ENCODE measurements at places on chromosomes 3 and 15.

- no peak for DNase-seq
Observed at GRCh38 chr3:8776406-8776805, 7.0 kb upstream of the OXTR start.

DNA sequence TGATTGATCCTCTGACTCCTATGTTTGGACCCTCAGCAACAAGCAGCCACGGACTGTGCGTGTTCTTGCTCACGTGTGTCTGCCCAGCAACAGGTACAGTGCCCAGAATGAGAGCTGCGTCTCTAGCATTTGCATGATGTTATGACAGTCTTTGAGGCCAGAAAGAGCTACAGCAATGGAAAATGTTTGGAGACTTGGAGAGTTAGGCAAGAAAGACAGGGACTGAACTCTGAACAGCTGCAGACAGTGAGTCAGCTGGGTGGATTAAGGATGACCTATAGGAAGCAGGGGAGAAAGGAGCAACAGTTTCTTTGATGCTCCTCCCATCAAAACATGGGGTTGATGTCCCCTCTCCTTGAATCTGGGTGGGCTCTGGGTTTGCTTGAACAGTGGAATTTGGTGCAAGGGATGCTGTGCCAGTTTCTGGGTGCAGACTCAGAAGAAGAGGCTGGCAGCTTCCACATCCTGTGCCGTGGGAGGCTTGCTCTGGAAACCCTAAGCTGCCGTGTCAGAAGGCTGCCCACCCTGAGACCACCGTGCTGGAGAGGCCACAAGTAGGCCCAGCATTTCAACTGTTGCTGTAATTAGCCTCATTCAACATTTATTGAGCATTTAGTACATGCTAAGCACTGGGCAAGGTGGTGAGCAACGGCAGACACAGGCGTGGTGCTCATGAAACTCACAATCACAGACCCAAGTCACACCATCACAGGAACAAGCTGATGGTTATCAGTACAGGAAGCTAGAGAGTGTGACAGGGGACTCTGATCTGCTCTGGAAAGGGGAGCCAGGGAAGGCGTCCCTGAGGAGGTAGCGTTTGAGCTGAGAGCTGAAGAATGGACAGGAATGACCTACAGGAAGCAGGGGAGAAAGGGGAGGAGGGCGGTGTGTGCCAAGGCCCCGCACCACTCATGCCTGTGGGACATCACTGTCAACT is 21.7 kb downstream of the CCR9 start:
- no peak for DNase-seq

DNA sequence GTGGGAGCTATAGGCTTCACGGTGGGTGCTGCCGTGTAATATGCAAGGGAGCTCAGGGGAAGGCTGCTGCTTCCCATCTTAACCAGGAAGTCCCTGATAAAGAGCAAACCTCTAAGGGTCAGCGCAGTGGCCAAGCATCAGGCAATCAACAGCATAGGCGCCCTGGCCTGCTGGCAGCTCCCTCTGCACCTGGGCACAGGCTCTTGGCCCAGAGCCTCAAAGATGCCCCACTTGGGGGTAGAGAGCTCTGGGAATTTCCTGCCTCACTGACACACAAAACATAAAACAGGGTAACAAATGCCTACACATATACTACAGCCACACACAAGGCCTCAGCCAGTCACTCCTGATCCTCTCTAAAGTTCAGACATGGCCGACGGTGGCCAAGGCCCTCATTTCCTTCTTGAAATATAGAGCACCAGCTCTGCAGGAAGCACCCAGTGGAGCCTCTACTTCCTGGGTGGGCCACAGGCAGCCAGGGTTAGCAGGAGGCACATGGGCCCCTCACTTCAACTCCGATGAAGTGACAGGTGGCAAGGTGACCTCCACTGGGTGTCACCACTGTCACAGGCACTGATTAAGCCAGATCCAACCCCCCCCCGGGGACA is 20.5 kb downstream of the SLC41A3 start:
- no peak for DNase-seq

DNA sequence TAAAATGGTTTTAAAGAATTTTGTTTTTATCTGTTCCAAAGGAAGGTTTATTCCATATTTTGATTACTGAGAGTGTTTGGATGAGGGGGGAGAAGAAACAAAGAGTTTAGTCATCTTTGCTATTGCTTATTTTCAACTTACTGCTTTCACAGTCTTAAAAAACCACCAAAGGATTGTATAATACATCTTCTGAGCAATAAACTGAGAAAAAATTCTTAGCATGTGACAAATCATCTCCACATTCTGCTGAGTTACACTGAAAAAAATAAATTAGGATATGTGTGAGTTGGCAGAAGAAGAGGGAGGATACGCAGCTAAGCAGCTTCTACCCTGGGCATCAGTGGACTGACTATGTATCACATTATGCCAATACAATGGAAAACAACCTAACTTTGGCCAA is 23.2 kb upstream of the ACTC1 start:
- no peak for DNase-seq

DNA sequence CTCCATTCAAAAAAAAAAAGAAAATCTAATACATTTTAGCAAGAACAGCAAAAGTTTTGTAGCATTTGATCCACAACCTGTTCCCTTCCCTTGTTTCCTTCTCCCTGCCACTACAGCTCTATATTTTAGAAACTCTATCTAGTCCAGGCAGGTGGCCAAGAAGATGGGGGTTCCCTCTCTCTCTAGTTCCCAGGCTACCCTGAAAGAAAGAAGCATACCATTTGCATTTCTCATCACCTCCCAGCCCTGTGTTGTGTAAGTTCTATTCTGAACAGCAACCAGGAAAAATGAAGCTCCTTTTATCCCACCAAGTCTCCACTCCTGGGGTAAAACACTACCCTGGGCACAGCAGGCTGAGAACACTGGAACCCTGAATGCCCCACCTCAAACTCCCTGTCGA is 100.0 kb downstream of the PCCB start:
- no peak for DNase-seq

GRCh38 chr3:115227461-115227860 is 80.4 kb upstream of the ZBTB20 start:
- DNase-seq: no peak

DNA sequence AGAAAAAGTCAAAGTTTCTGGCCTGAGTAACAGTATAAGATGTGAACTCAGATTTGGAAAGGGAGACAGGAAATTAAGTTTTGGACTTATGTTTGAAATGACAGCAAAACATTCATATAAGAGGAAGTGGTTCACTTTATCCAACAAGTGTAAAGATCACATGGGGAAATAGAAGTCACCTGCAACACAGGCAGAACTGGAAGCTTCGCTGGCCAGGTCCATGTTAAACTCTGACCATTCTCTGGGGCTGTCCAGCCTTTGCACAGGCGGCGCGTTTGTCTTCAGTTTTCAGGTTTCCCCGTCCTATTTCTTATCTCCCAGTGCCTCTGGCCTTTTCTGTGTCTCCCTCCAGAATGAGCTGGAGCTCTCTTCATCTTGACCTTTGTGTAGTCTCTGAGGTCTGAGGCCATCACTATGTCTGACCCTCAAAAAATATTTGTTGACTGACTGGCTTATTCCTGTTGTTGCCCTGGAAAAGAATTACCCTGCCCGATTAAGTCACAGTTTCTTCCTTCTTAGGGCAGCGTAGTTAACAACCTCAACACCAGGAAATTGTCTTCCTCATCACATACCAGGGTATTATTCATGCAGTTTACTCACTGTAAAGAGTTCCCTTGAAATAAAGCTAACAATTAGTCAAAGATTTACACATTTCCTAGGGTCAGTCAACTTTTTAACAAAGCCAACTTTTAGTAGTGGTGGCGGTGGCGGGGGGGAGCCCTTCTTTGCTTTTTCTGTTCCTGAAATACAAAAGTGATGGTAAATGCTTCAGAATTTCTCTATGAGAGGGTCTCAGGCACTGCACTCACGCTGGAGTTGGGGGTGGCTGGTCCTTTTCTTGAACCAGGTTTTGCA is 959 bp upstream of the RASA2 start:
- DNase-seq: no peak

GRCh38 chr3:169512991-169513390 is 150.5 kb downstream of the MECOM start:
- no peak for DNase-seq

DNA sequence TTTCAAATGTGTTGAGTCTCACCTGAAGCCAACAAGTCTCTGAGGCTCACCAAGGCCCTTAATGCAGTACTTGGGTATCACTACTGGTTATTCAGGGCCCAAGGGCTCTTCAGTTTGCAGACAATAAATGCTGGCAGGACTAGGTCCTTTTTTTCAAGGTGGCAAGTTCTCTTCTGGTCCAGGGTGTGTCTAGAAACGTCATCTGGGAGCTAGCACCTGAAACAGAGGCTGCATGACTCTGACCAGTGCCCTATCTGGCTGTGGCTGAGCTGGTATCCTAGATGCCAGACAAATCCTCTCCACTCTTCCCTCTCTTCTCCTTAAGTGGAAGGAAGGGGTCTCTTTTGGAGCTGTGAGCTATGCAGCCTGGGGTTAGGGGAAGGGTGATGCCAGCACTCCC is 276.8 kb downstream of the PYDC2 start:
- DNase-seq: no peak

DNA sequence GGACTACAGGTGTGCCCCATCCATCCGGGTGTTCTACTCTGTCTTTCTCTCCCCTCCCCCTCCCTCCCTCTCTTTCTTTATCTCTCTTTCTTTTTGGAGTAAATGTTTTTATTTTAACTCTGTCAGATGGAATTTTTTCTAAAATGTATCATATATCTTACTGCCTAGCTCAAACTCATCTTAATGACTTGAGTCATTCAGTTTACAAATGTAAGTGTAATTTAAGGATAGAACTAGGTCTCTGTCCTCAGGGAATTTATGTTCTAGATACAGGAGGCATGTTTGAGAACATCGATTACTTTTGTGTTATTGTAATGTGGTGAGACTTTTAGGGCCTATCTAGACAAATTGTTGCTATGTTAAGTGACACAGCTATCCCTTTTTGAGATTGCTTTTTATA is 3.5 kb downstream of the TBC1D23 start:
- no peak for DNase-seq

DNA sequence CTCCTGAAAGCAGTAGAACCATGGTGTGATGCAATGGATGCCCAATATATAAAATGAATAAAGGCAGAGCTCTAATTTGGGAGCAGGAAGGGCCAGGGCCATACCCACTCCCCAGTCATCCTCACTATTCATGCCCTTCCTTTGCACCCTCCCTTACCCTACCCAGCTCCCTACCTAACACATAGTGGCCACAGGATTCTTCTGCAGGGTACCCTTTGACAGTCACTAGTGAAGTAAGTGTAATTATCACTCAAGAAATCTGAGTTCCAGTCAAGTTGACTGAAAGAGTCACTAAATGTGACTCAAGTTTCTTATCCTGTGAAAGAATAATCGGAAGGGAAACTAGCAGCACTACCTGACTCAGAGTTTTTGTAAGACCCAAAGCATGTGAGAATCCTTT is 69.2 kb downstream of the RASA2 start:
- DNase-seq: no peak

GRCh38 chr3:111936967-111937366 is 41.9 kb upstream of the ABHD10 start:
- no peak for DNase-seq

- no peak for DNase-seq
Observed at GRCh38 chr3:162143180-162143579, 646.6 kb downstream of the OTOL1 start.

DNA sequence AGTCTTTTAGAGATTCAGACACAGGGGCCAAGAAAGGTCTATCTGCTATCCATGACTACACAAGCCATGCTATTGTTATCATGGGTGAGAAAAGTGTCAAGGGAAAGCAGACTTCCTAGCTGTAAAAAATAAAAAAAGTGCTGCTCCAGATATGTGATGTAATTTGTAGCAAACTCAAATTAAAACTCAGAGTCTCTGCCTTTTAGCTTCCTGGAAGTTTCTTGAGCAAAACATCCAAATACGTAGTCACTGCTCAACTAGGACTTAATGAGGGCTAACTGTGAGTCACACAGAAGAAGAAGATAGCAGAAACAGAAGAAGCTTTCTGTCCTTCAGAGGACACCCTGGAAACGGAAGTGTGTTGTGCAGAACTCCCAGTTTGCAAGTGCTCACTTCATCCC is 393.4 kb upstream of the NR2F2 start:
- no peak for DNase-seq

DNA sequence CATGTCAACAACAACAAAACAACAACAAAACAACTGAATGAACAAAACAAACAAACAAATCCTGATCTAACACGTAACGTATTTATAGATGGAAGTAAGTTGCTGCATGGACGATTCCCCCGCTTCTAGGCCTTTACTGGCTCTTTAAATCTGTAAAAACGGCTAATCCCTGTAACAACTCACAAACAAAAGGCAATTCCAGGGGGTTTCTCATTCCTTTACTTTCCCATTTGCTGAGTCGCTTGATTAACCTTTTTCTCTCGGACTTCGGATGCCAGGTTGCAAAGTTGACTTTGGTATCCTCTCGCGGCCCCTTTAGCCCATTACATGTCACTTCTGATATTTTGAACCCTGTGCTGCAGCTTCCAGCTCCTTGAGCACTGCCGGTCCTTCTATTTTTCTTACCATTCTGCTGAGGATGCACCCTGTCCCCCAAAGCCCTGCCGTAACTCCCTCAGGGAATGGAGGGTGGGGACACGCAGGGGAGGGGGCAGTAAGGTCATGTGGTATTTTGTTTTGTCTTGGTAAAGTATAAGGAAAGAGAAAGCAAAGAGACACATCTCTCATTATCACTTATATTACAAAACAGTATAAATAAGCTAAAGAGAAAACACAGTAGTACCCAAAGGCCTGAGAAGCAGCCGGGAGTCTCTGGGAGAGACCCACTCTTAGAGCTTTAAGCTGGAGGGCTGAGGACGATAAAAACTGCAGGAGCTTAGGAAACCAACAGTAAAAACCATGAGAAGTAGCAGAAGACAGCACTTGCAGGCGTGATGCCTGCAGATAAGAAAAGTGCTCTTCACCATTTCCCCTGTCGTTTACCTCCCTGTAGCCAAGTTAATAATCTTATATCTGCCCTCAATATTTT is 457.8 kb upstream of the ZNF717 start:
- DNase-seq: no peak

DNA sequence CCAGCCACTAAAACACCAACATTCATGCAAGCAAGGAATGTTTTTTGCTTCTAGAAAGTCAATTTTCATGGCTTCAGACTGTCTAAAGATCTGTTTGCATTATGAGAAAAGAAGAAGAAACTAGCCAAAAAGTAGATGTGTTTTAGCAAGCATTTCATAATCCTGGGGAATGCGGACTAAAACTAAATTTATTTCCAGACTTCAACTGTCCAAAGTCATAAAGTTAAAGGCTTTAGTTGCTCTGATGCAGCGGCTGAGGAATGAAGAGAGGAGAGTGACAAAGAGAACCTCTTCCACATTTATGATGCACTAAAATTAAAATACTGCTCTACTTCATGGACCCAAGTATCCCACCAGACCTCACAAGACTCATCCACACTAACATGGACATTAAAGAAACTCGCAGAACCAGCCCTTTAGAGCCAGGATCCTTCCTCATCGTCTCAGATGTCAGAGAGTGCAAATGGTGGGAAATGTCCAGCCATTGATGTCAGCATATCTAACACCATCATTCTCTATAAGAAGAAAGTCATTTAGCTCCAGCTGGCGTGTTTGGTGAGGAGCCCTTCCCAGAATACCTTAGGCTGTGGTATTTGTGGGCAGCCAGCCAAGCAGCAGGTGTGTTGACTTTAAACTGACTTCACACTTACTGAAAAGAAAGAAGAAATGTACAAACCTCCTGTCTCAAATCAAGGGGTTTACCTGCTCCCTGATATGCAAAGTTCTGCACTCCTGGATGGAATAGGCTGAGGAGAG is 17.4 kb downstream of the FYCO1 start:
- no peak for DNase-seq

GRCh38 chr3:124786511-124787241 is 56.4 kb downstream of the UMPS start:
- no peak for DNase-seq

- no peak for DNase-seq
Observed at GRCh38 chr15:37715101-37715500, 219.3 kb upstream of the TMCO5A start.

GRCh38 chr3:194503081-194503531 is 16.3 kb upstream of the ATP13A3 start:
- DNase-seq: no peak
